ENCODE measurements at places on chromosomes 3 and 15.

DNA sequence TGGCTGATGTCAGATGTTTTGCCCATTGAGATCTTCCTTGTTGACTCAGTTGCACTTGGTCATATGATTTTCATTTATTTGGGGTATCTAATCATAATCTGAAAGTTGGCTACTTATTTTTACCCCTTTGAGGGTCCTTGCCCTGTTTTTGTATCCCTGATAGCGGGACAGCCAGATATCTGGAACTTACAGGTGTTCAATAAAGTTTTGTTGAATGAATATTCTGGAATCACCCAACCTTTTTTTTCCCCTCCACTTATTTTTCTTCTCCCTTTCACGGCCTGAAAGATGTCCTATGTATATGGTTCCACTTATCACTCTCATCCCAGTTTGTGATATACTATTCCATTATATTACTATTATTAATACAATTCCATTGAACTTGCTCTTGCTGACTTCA, 12.8 kb downstream of the CTNNB1 start:
- DNase-seq: no peak

- DNase-seq: no peak
Measured at GRCh38 chr15:40100947-40101905, 7.5 kb downstream of the BMF start.

- no peak for DNase-seq
Measured at GRCh38 chr15:50735156-50735555, 30.4 kb downstream of the SPPL2A start.

DNA sequence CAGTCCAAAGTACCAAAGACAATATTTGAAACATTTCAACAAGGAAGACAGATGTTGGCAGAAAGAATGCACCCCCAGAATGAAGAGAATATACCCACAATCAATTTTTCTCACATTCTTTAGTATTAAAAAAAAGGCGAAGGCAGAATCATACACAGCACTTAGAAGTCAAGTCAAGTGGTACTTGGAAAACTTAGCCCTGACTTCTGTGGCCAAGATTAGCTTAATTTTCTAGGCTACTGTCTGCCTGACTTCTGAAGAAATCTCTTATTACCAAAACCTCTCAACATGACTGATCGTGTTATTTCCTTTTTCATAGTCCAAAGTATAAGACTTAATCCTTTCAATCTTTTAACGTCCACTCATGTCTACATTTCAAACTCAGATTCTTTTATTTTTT, 60.7 kb downstream of the PBRM1 start:
- no peak for DNase-seq

DNA sequence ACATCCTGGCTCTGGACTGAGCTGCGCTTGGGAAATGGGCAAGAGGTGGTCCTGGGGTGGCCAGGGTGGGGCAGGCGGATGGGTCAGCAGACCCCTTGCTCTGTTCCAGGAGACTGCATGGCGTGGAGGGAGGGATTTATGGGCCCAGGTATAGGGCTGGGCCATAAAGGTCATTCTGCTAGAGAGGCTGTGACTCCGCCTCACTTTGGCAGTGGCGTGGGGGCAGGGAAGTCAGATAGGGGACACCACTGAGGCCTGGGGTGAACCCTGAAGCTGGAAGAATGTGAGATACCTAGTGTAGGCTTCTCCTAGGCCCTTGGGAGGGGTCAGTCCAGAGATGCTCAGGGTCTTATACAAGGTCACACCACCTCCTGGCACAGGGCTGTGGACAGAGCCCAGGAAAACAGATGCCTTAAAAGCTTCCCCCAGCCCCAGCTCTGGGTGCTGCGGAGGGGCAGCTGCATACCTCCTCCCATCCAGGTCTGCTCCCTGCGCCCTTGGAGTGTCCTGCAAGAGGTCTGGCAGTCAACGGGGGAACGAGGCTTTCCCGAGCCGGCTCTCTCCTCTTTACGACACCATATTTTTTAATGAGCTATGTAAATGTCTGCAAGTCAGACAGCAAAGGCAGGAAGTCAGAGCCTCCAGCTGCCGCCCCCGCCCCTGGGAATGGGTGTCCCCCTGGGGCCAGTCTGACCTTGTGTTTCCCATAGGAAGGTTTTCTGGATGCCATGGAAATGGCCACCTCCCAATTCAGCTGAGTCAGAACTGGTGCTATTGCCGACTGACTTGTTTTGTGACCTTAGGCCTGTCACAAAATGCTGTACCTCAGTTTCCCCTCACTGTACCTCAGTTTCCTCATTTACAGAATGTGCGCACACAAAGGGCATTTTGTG, 26.3 kb downstream of the LINGO1 start:
- DNase-seq: no peak

- no peak for DNase-seq
Measured at GRCh38 chr3:124620600-124621063, 109.6 kb upstream of the UMPS start.

DNA sequence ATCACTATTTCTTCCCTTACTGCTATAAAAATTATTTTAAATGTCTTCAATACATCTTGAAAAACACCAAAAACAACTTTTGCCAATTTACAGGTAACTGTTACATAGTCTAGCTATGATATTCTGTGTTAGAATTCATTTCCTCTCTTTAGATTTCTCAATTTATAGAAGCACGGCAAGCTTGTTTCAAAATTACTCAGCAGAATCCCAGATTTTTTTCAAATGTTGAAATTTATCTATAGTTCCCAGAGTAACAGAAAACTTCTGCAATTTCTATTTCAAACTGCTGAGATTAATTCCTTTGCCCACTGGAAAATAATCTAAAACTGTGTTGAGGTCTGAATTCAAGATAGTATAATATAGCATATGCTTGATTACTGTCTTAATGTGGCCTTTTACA, 41.2 kb downstream of the CCPG1 start:
- no peak for DNase-seq

GRCh38 chr15:66545255-66545654, 20.5 kb downstream of the LCTL start:
- no peak for DNase-seq

DNA sequence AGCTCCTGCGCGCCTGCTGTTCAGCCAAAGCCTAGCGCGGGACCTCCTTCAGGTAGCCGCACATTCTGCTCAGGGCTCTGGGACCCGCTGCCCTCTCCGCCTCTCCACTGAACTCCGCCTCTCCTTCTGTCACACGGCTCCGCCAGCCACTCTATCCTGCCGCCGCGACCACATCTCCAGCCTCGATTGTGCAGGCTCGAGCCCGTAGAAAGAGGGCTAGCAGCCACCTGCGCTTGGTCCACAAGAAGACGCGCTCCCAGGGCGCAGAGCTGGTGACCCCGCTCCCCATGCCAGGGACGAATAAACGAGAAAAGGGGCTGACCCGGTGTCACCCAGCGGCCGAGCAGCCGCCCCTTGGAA, 1.1 kb upstream of the VIPR1 start:
- DNase-seq: no peak

DNA sequence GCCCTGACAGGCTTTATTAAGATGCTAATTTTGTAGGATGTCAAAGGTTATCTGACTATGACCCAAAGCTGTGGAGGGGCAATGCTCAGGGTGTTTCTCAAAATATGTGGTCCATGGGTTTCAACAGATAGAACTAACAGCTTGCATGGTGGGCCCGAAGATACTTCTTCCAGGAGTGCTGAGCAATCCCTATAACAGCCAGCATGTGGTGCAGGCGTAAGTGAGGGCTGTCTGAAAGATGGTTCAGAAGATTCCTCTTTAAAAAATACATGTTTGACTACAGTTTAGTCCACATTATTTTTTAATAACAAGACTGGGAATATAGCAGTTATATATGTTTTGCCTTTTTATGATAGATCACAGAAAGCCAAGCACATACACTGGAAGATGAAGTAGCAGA, 7.6 kb downstream of the SCG3 start:
- no peak for DNase-seq

DNA sequence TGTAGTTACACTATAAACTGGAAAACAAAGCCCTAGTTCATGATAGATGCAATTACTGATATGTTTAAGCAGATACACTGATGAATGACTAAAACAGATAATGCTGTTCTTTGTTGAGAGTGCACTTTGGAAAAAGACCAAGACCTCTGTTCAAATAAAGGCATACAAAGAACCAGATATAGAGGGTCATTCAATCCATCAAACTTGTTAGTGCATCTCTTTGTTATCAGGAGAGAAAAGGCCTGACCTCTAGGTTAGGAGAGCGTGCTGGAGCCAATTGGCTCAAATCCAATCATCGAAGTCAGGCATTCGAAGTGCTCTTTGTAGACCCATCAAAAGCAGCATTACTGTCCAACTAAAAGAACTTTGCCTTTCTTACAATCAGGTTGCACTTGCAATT, 124.2 kb downstream of the TFG start:
- peak; percentile 20 for DNase-seq

- no peak for DNase-seq
Measured at GRCh38 chr3:170355738-170356595, 1.5 kb upstream of the SKIL start.

- no peak for DNase-seq
Measured at GRCh38 chr3:197501496-197501878, 54.3 kb downstream of the BDH1 start.

DNA sequence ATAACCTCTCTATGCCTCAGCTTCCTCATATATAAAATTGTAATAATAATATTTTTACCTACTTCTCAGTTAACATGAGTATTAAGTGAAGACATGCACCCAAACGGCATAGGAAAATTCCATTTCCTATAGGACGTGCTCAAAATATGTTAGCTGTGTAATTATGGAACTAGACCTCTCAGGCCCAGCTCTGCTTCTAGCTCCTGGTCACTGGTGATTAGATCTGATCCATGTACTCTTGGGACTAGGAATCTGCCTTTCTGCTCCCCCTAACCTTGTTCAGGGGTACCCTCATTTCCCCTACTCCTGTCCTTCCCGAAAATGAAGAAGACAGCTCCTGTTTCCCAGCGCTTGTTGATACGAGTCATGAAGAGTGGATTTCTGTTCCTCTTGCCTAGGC, 29.6 kb downstream of the TF start:
- no peak for DNase-seq

DNA sequence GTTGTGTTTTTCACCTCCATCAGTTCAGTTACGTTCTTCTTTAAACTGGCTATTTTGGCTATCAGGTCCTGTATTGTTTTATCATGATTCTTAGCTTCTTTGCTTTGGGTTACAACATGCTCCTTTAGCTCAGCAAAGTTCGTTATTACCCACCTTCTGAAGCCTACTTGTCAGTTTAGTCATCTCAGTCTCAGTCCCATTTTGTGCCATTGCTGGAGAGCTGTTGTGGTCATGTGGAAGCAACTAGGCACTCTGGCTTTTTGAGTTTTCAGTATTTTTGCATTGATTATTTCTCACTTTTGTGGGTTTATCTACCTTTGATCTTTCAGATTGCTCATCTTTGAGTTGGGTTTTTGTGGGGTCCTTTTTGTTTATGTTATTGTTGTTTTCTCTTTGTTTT, 151.3 kb downstream of the CFAP20DC start:
- no peak for DNase-seq

DNA sequence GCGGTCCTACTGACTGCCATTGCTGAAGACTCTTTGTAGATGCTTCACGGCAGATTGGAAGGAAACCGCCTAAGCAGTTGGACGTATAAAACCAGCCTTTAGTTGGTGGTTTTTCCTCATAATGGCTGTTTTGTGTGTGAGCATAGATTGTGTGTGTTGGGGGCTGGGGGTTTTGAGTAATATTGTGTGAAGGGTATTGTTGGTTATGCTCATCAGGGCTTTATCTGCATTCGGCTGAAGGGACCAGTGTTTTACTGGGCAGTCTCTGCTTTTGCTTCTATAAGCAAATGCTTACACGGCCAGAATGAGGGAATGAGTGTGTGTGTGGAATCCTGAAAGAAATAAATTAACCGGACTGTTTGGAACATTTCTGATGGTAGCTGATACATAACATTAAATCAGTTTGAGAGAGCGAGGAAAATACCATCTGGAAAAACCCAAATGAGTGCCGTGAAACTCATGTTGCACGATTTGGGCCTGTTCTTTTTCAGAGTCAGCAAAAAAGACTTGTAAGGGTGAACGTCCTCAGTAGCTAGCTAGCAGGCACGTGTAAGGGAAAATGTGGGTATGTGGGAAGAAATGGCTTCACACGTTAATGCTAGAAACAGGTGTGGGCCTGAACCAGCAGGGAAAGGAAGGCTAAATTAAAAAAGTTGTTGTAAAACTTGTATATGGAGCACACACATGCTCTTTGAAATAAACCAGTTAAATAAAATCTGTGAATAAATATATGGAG, 1.9 kb downstream of the MITF start:
- no peak for DNase-seq

DNA sequence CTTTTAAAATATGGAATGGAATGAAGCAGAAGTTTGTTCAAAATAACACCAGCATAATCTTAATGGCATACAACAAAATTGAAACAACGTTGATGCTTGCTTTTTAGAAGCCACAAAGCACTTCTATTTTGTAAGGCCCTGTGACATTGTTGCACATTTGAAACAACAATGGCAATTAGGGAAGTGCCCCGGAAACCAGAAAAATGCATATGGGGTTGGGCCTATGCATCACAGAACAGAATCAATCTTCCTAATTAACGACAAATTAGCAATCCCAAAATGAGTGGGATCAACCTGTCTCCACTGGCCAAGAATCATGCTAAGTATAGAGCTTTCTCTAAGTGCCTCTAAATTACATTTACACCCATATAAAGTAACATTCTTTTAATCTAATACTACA, 168.9 kb downstream of the MEIS2 start:
- DNase-seq: no peak

- DNase-seq: no peak
Measured at GRCh38 chr3:57646723-57647122, 46.2 kb downstream of the DENND6A start.

- DNase-seq: no peak
Measured at GRCh38 chr3:146838221-146838620, 233.1 kb upstream of the PLSCR5 start.

DNA sequence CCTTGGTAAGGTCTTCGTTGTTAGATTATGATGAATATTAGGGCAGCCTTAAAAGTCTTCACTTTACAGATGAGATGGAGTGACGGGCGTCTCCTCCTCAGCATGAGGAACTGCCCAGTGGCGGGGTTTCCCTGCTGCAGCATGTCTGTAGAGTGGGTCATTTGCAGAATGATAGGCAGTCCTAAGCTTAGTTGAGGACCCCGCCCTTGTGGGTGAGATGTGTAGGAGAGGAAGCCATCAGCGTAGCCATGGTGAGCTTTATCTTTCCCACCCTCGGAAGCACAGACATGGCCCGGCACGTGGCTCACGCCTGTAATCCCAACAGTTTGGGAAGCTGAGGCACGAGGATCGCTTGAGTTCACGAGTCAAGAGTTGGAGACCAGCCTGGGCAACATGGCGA, 877 bp downstream of the NIT2 start:
- DNase-seq: no peak

- no peak for DNase-seq
Measured at GRCh38 chr3:38085943-38086324, 46.9 kb downstream of the DLEC1 start.

GRCh38 chr15:67400890-67401289, 120.0 kb upstream of the C15orf61 start:
- no peak for DNase-seq

GRCh38 chr3:196163666-196164493, 47.3 kb downstream of the ZDHHC19 start:
- no peak for DNase-seq

- no peak for DNase-seq
Measured at GRCh38 chr3:64133987-64134386, 91.3 kb downstream of the PRICKLE2 start.
